Pancreas (tissue), 10 donors: ENCODE measurements at places on chromosomes 6 and 20. TPM values are rescaled to one million over a fixed set of nuclear protein-coding genes. Genes with fewer than 3 reads are reported as not detected.

GRCh38 chr6:47023573-47023972 is 18.6 kb downstream of the ADGRF1 start:
- no peak overlapping the region for H3K4me3 ChIP-seq
- no peaks in the 10 kb centered on the region for H3K27me3 ChIP-seq
- H3K36me3 ChIP-seq = no peaks in the 10 kb centered on the region
- no peak for DNase-seq
- no peaks in the 10 kb centered on the region for H3K4me1 ChIP-seq

DNA sequence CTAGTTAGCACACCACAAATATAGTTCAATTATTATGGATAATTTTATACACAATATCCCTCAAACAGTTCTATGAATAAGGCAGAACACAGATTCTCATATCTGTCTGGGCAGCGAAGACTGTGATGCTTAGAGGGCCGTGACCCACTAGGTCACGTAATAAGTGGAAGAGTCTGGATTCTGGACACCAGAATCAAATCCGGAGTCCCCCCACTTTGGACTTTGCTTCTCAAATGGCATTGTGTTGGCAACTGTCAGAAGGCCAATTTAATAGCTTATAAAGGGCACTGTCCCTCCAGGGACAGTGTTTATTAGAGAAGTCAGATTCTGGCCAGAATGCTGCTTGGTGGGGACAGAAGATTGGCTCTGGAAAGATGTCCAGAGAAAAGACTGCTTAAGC is 6.8 kb upstream of the CCDC167 start:
- no peaks in the 10 kb centered on the region for H3K27me3 ChIP-seq
- no peaks in the 10 kb centered on the region for H3K36me3 ChIP-seq
- no peaks in the 10 kb centered on the region for H3K4me1 ChIP-seq
- no peak overlapping the region for H3K4me3 ChIP-seq
- no peak for DNase-seq

The ME1 gene
- total RNA-seq = 3.3 TPM

The ASIP gene
- not detected for total RNA-seq

The MAS1 gene
- total RNA-seq = not detected

- H3K4me1 ChIP-seq = no peaks in the 10 kb centered on the region
- no peak for DNase-seq
- H3K27me3 ChIP-seq = no peaks in the 10 kb centered on the region
- no peak overlapping the region for H3K27ac ChIP-seq
- H3K36me3 ChIP-seq = no peaks in the 10 kb centered on the region
- H3K4me3 ChIP-seq = no peak overlapping the region
These were observed 212.6 kb downstream of the MAFB start for GRCh38 chr20:40476461-40476860.

- no peak for DNase-seq
- no peak overlapping the region for H3K4me3 ChIP-seq
- no peaks in the 10 kb centered on the region for H3K36me3 ChIP-seq
- H3K4me1 ChIP-seq = peaks cover 9% of the 10 kb centered on the region
- no peaks in the 10 kb centered on the region for H3K27me3 ChIP-seq
These were observed 78.5 kb downstream of the CBFA2T2 start for GRCh38 chr20:33568378-33568777.

The LINC00237 gene
- total RNA-seq = not detected

DNA sequence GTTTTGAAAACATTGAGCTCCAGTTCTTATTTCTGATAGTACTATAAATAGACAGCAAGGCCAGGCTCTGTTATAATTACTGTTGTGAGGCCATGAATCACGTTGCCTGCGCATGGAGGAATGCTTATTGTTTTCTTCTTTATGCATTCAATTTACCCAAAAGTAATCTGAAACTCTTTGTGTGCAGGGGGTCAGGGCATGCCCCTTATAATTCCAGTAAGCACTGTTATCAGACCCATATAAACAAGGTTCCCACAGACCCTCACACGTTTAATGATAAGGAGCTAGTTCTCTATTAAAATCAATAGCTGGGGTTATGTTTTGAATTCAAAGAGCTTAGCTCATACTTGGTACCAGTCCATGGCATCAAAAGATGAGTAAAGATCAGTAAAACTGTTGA is 174.8 kb upstream of the ARG1 start:
- no peak for DNase-seq
- H3K4me3 ChIP-seq = no peak overlapping the region
- no peak overlapping the region for H3K27ac ChIP-seq
- H3K4me1 ChIP-seq = peaks cover 6% of the 10 kb centered on the region
- H3K36me3 ChIP-seq = no peaks in the 10 kb centered on the region

DNA sequence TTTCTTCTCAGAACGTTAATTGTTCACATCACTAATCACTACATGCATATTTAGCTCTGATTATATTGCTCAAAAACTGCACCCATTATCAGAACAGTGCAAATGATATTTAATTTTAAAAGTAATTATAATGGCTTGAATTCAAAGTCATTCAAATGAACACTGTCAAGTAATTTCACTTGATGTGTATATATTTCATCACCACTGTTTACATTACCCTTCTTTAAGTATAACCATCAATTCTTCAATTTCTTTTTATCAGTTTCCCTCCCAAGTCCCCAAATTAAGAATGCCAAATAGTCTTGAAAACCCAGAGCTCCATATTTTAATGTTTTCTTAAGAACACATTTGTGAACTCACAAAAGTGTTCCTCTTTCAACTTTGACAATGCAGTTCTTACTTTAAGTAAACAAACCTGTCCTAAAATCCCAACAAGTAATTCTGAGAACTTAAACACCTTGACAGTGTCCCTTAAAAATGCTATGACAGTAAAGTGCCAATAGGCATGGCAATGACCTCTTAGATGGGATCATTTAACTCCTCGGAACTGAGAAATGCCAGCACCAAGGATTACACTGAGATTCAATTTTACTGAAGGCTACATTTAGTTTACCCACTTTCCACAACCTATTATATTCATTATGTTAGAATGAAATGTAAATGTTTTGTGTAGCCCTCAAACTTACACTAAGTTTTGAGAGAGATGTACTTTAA is 16.7 kb upstream of the SNX14 start:
- H3K4me1 ChIP-seq = peaks cover 16% of the 10 kb centered on the region
- no peak overlapping the region for H3K4me3 ChIP-seq
- H3K27me3 ChIP-seq = no peaks in the 10 kb centered on the region
- H3K27ac ChIP-seq = no peak overlapping the region
- no peak for DNase-seq
- H3K36me3 ChIP-seq = no peaks in the 10 kb centered on the region

DNA sequence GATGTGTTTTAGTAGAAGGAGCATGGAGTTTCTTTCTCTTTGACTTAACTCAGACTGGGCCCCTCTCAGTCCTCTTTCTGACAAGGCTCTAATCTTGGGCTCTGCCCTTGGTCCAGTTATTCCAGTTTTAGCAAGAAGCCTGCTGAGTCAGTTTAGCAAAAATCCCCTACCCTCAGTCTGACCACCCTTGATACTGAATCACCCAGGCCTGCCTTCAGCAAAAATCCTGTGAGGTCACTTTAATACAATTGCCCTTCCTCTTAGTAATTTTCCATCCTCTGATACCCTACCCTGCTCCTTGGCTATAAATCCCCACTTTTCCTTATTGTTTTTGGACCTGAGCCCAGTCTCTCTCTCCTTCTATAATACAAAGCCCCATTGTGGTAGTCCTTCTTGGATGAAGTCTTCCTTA is 326.7 kb upstream of the NOX3 start:
- H3K4me3 ChIP-seq = no peak overlapping the region
- H3K27ac ChIP-seq = no peak overlapping the region
- no peaks in the 10 kb centered on the region for H3K4me1 ChIP-seq
- H3K36me3 ChIP-seq = no peaks in the 10 kb centered on the region
- DNase-seq = no peak
